ENCODE measurements at places on chromosomes 4 and X.
A peak's percentile ranks its signal among the peaks of the same experiment; 100 is the strongest.

DNA sequence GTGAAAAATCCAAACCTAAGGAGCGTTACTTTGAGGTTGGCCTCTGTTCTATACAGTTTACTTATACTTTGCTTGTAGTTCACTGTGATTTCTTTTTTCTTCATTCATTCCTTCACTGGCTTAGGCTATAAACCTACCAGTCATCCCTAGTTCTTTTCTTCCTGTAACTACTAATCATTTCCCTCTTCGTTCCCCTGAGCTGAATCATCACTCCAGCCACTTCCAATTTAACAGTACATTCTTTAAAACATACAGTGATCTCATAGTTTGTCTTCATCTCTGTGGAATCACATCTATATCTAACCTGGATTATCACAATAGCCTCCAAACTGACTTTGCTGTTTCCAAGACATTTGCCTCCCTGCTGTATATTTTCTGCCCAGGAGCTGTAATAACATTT is 25.2 kb upstream of the NPFFR2 start:
- DNase-seq = peak; percentile 45

- peak; percentile 63 for DNase-seq
Observed at GRCh38 chr4:47530801-47531200, 45.7 kb downstream of the ATP10D start.

DNA sequence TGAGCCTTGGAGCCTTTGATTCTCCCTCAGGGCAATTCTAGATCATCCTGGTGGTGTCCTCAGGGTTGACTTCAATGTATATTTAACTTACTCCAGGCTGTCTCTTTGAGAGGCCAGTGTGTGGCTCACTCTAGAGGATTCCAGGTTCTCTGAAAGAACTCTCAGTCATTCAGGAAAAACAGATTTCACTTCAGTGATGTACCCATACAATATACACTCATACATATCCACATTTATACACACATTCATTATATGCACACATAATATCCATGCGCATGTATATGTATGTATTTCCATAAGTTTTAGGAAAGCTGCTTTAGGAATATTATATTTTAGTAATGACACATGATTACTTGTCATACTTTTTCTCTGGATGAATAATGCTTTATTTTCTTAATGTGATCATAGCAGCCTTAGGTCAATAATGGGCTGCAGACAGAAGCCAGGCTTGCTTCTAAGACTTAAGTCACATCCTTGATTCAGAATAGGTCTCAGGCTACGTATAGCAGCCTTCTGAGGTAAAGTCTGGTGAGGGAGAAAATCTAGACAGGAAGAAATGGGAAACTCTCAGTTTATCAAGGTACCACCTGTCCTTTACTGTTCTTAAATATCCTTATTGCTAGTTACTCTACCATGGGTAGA is 397.0 kb downstream of the GPAT3 start:
- peak; percentile 82 for DNase-seq

GRCh38 chrX:136665258-136665900 is 17.4 kb downstream of the CD40LG start:
- DNase-seq = no peak

GRCh38 chr4:106852426-106852825 is 183.7 kb downstream of the DKK2 start:
- DNase-seq = no peak

- DNase-seq = peak; percentile 42
Observed at GRCh38 chr4:89836897-89837384, at the start of gene SNCA. SNCA (minus strand) TSS chr4:89837161; CDS start chr4:89835667, 1,494 bp downstream.

DNA sequence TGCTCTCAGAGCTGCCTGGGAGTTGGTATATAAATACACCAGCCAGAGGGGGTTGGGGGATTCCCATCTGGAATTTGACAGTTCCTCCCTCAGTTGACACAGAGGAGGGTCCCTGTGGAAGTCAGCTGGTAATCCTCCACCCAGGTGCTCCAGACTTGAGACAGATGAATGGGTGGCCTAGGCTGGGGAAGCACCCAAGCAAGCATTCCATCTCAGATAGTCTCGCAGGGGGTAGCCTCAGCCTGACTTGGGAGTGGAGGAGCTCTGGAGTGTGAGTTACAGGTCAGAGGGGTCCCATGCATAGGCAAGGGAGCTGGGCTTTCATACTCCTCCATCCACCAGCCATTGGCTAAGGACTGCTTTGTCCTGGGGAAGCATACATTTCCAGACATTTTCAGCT is 229.3 kb upstream of the BCOR start:
- DNase-seq = no peak

DNA sequence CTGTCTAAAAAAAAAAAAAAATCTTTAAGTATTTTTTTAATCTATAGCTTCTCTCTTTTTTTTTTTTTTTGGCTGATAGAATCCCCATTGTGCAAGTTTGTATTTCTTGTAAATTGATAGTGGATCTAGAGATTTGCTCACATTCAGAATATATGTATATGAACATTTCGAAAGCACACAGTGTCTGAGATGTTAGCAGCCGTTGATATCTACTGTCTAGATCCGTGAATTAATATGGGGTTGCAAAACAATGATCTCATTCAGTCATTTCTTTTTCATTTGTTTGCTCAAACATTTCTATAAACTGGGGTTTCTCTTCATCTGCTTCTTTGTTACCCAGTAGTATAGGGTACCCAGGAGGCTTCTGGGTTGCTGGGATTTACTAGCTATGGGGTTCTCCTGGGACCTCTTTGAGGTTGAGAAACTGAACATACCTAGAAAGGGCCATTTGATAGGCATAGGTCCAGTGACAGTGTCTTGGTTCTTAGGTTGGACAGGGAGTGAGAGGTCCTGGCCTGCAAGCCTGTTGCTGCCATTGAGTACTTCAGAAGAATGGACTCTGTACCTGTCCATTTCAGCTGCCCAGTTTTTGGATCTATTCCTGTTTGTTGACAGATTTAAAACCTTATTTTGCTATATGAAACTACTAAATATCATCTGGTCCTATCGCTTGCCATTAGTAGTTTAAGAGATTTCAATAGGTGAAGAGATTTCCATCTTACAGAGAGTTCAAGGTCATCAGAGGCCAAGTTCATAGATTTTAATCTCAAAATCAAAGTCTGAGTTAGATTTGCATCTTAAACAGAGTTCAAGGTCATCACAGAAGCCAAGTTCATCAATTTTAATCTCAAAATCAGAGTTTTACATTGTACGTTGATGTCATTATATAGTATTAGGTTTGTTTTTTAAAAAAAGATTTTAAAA is 50.8 kb downstream of the WWC2 start:
- DNase-seq = no peak
